ENCODE measurements at places on chromosomes 12 and 14. TPM values are rescaled to one million over a fixed set of nuclear protein-coding genes. Genes with fewer than 3 reads are reported as not detected.

The PRH2 gene
- not detected for total RNA-seq

The GPD1 gene
- total RNA-seq, result 51.1 TPM

The CLEC9A gene
- total RNA-seq, result not detected

The DAO gene
- not detected for total RNA-seq

The SERPINA12 gene
- not detected for total RNA-seq

GRCh38 chr12:110846615-110847566 is at the start of gene CCDC63:
CCDC63 (plus strand) TSS chr12:110846987; CDS start chr12:110852955, 5,968 bp downstream.
- peak; percentile 77 for DNase-seq

DNA sequence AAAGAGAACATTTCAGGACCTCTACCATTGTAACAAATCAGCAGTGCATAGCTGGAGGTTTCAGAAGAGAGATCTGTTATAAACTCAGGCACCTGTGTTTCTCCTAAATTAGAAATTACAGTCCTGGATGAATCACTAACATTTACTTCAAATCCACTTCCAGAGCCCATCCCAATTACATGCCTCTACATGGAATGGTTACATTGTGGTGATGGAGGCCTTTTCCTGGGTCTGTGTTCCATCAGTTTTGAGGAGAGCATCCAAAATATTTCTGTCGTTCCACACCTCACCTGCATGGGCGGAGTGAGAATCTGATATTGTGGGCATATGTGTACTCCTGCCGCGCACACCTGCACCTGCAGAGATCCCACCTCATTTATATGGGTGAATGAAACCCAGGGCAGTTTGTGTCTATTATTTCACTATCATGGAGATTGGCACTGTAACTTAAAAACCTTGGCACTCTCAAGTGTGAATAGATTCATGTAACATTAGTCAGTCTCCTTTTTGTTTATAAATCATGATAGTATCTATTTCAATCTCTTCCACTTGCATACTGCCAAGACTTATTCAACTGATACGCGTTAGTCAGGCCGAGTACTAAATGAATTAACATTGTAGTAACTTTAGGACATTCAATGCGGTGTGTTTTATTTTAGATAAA is 215.1 kb upstream of the FAR2 start:
- DNase-seq, result no peak

DNA sequence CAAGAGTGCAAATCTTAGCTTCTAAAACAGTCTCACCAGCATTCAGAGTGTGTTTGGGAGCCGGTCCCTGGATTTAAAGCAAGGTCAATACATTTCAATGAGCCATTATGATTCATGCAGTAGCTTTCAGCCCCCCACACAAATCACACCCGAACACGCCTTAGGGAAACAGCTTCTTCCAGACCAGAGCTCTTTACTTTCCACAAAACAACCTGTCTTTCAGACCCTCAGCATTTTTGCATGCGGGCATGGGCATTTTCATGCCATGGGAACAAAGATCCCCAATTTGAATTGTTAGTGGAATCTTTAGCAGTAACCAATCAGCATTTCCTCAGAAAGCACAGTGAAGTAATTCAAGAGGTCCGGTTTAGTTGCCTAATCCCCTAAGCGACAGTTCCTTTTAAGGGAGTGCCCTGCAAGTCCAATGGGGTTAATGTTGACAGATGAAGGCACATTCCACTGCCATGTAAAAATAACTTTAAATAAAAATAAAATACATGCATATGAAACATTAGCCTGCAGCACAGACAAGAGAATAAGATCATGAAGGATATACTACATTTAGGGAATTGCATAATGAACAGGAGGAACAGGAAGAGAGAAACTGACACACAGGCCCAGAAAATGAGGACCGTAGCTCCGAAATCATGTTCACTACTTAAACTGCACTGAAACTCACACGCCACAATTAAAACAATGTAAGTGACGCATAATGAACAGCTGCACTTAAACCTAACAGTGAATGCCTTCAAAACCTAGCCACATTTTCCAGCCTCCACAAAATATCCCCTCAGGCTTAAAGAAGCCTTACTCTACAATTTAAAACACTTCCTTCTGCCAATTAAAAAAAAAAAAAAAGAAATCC is 4.0 kb downstream of the VPS37B start:
- DNase-seq, result no peak

DNA sequence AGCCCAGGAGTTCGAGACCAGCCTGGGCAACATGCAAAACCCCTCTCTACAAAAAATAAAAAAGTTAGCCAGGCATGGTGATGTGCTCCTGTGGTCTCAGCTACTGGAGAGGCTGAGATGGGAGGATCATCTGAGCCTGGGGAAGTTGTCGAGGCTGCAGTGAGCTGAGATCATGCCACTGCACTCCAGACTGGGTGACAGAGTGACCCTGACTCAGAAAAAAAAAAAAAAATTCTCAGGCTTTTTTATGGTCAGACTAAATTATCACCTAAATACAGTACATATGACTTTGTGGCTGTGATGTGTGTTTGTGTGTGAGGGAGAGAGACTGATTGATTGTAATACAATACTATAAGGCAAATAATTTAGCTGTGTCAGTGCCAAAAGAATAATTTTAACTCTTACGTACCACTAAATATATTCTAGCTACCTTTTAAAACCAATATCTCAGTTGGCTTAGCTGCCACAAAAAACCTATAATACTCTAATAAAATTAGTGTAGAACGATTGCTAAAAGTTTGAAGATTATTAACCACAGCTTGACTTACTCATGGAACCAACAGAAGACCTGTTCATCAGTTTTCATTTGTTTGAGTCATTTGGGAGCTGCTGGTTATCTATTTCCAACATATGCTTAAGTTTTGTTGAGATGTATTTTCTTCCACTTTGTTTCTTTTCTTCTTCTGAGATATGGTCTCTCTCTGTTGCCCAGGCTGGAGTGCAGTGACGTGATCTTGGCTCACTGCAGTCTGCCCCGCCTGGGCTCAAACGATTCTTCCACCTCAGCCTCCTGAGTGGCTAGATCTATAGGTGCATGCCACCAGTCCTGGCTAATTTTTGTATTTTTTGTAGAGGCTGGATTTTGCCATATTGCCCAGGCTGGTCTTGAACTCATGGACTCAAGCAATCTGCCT is 58.0 kb downstream of the DIP2B start:
- no peak for DNase-seq

DNA sequence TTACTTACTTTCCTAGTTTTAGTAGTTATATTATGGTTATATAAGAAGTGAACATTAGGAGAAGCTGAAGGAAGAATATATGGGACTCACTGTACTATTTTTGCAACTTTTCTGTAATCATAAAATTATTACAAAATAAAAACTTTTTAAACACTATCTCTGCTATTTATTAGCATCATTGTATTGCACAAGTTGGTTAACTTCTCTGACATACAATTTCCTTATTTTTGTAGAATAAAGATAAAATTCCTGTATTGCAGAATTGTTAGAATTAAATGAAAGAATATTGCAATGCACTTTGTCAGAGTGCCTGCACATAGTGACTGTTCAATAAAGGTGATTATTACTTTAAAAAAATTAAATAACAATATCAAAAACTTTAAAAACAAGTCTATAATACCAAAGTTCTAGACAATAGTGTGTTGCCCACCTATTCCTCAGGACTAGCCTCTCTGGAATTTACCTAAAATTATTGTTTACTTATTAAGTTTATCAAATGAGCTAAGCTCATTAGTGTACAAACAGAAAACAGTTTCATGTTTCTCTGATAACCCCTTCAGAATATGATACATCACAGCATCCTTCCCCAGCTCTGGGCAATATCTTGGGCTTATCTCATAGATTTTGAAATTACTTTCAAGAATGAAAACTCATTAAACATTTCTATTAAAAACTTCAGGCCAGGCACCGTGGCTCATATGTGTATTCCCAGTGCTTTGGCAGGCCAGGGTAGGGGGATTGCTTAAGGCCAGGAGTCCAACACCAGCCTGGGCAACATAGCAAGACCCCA is 77.4 kb upstream of the TMPO start:
- DNase-seq, result no peak

- no peak for DNase-seq
Observed at GRCh38 chr12:10243818-10244520, 31.3 kb downstream of the GABARAPL1 start.

DNA sequence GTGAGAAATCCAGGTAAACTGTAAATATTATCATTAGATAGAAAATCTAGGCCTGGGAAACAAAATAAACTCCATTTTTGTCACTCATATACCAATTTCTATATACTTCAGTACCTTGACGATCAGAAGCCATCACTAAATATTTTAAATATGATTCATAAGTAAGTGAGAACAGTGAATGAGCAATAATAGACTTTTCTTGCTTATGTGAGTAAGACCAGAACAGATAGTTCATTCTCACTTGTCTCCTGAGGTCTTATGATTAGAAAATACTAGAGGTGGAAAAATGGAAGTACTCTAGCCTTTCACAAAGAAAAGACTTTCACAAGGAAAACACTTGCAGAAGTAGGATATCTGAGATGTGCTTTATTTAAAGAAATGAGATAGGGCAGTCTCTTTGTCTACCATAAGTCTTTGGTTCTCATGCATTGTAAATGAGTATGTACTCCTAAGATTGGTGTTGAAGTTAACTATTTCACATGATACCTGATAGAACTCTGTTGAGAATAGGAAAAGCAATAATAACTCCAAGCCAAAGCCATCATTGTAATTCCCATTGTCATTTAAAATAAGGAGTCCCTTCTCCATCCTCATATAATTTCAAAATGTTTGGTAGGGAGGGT is 10.1 kb upstream of the SMCO3 start:
- DNase-seq, result no peak

DNA sequence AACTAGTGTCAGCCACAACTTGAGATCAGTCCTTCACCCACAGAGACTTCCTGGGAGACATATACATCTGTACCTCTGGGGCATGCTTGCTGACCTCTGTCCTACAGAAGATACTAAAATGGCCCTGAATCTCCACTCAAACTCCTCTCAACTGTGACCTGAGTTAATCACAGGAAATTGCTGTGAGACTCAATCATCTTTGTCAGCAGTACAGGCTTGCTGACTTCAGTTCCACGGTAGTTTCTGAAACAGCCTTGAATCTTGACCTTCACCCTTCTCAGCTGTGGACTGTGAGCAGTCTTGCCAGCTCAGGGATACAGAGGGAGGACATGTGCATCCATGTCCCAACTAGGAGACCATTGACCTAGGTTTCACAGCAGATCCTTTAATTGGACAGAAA is 1.4 kb upstream of the KLRC1 start:
- DNase-seq, result no peak

Data from Right ventricle myocardium inferior (tissue), 1 donor.